ENCODE measurements at places on chromosomes 5 and 9. TPM values are rescaled to one million over a fixed set of nuclear protein-coding genes. Genes with fewer than 3 reads are reported as not detected.

DNA sequence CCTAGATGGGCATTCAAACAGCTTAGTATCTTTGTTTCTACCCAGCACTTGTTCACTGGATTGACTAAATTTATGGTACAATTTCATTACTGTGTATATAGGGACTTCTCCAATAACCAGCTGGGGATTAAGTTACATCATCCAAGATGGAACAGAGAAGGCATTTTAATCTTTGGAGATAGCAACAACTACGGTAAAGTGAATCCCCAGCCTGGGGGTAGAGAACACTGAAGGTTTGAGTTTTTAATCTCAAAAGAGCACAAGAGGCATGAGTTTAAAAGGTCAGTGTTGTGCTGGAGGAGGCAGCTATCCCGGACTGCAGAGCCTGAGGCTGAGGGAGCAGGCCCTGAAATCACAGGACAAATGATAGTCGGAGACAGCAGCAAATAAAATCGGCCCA, 28.6 kb downstream of the DDX31 start:
- DNase-seq = no peak

DNA sequence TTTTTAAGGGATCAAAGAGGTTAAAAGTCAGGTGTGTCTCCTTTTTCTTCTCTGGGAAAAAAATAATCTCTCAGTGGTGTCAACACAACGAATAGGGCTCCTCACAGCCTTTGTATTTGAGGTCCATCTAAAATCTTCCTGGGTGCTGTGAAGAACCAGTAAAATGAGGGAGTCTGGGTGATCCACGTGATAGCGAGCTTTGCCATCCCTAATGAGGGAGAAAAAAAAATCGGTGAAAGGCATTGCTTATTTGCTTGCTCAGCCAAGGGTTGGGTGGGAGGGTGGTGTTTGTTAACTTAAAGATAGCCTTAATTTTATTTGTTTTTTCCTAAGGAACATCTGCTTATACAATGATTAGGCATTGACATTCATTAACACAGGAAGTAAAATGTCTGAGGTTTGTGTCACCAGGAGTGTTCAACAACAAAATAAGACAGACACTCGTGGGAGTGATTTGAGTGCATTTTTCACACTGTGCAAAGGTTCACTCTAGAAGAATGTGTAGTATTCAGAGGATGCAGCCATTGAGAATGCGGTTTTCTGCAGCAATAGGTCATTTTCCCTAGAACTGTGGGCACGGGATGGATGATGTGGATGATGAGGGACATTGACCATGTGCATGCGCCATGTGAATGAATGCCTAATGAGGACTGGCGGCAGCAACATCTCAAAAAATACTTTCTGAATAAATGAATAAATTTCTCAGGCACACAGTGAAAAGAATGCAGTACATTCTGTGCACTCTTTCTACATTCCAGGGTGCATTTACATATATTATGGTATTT, 369.5 kb downstream of the NTRK2 start:
- DNase-seq = no peak

DNA sequence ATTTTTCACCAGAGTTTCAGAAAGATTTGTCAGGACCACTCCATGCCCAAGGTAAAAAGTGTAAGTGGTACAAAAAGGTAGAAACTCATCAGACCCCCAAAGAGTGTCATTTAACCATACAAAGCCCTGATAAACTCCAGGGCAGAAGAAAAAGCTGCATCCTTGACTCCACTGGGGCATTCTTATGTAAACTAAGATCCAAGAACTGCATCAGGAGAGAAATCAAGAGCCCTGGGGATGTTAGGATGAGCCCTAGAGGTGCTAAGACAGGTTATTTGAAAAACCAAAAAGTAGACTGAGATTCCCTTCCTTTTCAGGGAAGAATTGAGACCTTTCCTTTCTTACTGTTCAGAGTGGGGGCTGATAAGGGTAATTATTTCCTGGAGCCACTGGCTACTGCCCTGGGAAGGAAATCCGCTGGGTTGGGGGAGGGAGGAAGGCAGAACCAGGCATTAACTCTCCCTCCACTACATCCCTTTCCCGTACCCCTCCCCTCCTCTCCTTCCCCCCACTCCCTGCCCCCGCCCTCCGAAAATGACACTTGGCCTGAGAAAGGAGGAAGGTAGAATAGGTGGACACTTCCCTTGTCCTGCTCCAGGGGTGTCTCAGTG, 54.7 kb downstream of the FXN start:
- no peak for DNase-seq

- no peak for DNase-seq
Observed at GRCh38 chr5:77167695-77168121, 42.8 kb upstream of the PDE8B start.

DNA sequence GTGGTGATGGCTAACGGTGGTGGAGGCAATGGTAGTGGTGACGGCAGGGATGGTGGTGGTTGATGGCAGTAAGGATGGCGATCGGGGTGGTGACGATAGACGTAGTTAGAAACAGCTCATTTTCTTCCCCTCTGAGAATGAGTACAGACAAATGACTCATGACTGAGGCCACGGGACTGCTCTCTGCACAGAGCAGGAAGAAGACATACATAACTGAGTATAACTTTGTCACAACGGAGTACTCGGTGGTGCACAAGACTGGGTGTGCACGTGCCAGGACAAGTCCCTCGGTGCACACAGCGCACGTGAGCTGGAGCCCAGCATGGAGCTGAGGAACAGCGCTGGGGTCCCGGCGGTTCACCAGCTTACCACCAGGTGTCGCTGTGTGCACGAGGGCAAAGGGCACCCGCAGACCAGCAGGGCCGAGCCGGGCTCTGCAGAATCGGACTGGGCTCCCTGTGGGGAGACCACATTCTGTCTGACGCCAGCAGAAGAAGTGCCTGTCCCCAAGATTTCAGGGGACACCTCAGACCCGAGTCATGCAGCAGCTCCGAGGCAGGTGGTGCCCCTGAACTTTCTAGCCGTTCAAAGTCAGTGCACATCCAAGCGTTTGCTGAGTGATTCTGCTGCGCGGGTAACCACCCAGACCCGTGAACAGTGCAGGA, 188.6 kb downstream of the FSTL4 start:
- no peak for DNase-seq

DNA sequence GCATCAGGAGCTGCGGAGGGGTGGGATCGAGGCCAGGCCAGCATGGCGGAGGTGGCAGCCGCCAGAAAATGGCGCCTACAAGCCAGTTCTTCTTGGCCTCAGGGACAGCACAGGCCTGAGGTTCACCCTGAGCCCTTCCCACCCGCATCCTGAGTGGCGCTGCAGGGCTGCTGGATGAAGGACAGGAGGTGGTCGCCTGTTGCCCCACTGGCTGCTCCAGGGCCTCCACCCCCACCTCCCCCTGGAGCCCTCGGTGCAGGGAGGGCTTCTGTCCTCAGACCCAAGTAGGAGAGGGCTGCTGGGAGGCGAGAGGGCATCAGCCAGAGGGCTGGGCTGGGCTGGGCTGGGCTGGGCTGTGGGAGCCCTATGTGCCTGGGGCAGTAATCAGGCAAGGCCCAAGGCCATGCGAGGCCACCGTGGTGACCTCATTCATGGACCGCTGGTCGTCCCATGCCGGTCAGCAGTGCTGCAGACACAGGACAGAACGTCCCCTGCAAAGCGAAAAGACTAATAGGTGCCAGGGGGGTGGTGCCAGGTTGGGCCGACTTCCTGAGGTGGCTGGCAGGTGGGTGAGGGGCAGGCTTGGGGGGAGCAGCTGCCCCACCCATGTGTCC, 13.8 kb downstream of the GPSM1 start:
- DNase-seq = no peak

- no peak for DNase-seq
Observed at GRCh38 chr5:106163233-106163632, 1507.5 kb downstream of the EFNA5 start.

- no peak for DNase-seq
Observed at GRCh38 chr5:154112255-154112654, 73.5 kb downstream of the MFAP3 start.

Gene SPAG8
- total RNA-seq = 0.61 TPM

Gene COL23A1
- total RNA-seq = 0.55 TPM

Gene IFNA21
- total RNA-seq = not detected

Gene PDLIM4
- total RNA-seq = 23.1 TPM

Gene BARX1
- not detected for total RNA-seq

All from mesenteric fat pad (tissue), 1 donor.